Ovary (tissue), 10 donors: ENCODE measurements at places on chromosomes 5 and 9.

DNA sequence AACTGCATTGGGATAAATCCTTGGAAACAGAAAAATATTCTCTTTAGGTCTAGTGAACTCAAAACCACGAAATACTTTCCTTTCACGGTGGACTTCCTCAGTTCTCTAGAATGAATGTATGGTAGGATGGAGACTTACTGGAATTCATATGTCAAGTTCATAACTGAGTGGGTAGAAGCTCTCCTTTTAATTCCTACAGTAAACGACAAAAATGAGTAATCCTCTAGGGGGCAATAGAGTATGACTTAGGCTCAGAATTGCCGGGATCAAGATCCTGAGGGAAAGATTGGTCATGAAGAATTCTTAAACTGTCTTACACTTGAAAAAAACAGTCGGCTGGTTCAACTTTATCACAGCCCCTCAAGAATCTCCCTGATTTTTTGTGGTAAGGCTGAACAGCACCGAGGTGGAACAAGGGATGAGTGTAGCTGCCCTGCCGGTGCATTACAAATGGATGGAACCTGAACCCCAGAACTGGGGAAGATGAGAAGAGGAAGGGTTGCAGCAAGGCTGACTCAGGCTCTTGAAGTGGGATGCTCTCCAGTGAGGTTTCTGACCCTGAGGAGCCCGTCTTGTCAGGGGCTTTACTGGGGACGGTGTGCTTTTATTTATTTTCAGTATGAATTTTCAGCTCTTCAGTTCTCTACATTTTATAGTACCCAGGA, 14.0 kb upstream of the LOX start:
- no peak for DNase-seq

DNA sequence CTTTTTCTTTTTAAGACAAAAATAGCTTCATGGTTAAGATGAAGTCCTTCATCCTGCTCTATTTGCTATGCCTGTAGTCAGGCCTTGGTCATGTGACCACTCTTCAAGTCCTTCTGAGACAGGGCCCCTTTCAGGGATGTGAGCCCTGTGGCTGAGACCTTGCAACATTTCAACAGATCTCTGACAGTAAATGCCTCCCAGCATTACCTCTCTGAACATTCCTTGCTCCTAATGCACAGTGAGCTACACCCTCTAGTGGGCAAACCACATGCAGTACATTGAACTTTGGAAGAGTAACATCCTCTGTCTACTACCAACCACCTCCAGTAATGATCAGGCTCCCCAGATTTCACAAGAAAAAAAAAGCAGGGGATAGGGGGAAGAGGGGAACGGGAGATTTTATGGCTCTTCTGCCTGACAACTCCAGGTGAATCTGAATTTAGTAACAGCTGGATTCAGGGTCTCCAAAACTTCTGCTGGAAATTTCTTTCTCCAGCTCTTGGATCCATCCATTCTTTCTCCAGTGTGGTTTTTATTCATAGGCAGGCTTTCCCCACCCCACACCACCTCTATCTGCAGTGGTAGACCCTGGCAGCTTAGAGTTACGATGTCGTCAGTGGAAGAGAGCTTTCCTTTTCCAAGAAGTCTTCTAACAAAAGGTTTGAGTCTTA, 8.9 kb upstream of the FBXO38 start:
- DNase-seq, result no peak

DNA sequence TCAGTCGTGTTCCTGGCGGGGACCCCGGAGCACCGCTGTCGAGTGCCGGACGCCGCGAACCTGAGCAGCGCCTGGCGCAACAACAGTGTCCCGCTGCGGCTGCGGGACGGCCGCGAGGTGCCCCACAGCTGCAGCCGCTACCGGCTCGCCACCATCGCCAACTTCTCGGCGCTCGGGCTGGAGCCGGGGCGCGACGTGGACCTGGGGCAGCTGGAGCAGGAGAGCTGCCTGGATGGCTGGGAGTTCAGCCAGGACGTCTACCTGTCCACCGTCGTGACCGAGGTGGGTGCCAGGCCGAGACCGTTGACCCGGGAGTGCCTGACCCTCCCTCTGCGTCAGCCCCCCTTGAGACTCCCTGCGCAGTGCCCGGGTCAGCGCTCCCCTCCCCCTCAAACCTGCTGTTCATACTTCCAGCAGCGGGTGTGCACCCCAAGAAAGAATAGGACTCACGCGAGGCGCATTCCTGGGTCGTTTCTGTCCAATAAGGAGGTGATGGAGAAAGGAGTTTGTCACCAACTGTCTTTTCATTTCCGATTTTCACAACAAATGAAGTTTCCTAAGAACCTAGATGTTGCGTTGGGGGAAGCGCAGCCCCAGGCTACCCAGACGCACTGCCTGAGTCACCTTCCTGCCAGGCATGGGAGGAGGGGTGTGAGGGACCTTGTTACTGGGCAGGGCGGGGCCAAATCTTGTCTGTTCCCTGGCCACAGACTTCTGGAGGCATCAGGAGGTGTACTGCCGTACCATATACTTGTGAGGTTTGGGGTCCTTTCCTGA, 722 bp downstream of the SLC22A4 start:
- peak; percentile 64 for DNase-seq

GRCh38 chr9:87898151-87898550, 15.5 kb downstream of the SPATA31E1 start:
- no peak for DNase-seq

GRCh38 chr9:69829484-69829883, 8.9 kb downstream of the CFAP95 start:
- DNase-seq, result no peak

DNA sequence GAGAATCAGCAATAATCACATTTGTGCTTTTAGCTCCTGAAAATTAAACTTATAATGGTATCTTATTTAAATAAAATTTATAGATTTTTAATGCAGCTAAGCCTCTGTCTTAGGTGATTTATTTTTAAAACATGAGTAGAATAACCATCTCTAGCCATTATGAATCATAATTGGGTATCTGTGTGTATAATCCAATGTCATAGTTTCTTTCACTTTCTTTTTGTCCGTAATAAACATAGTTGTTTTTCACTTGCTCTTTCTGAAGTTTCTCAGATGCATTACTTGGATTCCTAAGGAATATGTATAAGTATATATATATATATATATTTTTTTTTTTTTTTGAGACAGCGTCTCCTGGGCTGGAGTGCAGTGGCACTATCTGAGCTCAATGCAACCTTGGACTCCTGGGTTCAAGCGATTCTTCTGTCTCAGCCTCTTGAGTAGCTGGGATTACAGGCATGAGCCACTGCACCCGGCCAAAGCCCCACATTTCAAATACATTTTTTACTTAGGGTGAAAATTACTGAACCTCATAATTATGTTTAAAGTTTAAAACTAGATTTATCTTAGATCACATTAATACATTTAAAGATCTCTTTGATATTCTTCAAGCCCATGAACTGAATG, 377.1 kb downstream of the PRDM9 start:
- no peak for DNase-seq

DNA sequence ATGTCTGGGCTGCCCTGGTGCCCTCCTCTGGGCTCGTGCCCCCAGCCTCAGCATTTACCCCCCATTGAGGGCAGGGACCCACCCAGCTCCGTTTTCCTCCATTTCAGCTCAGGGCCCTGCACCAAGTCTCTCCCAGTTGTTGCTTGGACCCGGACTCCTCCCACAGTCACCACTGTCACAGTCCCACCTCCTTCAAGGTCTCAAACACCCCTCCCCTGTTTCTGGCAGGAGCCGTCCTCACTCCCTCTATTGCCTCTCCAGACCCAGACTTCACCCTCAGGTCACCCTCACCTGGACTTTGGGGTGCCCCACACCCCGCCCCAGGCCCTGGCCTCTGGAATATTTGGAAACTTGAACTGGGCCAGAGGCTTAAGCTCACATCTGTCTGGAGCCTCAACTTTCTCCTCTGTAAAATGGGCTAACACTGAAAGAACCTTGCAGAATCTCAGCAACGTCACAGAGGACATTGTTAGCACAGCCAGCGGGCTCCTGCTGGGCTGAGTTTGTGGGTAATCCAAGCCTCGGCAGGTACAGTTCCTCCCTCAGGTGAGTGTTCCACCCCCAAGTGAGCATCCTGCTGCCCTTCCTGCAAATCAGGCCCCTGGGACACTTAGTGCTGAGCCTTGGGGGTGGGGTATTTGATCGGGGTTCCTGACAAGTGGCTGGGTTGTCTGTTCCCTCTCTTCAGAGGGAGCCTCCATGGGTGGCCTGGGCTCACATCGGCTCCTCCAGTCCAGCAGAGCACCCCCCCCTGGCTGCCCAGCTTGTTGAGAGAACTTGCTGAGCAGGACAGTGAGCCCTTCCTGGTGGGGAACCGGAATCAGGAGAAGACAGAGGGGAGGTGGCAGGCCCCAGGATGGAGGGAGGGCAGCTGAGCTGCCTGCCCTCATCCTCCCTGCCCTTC, 130.1 kb downstream of the C9orf50 start:
- DNase-seq, result no peak

- DNase-seq, result no peak
These were observed 121.4 kb downstream of the MAPKAP1 start for GRCh38 chr9:125585503-125586171.

DNA sequence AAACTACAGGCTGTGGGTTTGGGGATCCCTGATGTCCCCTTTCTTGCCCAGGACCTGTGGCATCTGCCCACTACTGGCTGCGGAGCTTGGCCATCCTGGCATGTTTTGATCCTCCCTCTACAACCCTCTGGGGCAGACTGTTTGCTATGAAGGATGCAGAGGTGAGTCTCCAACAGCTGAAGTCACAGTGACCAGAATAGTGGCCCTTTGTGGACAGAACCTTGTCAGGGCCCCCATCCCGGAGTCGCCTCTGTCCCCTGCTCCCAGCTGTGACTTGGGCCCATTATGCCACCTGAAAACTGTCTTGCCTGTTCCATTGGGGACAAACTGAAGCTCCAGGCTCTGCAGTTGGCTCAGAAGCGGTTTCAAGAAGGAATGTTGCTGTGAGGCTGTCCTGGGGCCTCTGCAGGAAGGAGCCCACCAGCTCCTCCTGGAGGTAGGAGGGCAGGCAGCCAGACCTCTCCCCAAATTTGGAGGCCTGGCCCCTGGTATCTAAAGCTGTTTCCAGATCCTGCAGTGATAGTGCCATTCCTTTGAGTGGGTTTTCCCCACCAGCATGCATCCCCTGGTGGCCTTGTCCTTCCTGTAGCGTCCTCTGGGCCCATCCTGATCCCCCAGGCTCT, 93.3 kb downstream of the BARX1 start:
- no peak for DNase-seq

- DNase-seq, result no peak
These were observed 116.0 kb downstream of the TRPM6 start for GRCh38 chr9:74771672-74772071.

- DNase-seq, result no peak
These were observed 99.5 kb upstream of the FBXL17 start for GRCh38 chr5:108481355-108481931.

- no peak for DNase-seq
These were observed 809 bp downstream of the TNIP1 start for GRCh38 chr5:151079838-151080612.

DNA sequence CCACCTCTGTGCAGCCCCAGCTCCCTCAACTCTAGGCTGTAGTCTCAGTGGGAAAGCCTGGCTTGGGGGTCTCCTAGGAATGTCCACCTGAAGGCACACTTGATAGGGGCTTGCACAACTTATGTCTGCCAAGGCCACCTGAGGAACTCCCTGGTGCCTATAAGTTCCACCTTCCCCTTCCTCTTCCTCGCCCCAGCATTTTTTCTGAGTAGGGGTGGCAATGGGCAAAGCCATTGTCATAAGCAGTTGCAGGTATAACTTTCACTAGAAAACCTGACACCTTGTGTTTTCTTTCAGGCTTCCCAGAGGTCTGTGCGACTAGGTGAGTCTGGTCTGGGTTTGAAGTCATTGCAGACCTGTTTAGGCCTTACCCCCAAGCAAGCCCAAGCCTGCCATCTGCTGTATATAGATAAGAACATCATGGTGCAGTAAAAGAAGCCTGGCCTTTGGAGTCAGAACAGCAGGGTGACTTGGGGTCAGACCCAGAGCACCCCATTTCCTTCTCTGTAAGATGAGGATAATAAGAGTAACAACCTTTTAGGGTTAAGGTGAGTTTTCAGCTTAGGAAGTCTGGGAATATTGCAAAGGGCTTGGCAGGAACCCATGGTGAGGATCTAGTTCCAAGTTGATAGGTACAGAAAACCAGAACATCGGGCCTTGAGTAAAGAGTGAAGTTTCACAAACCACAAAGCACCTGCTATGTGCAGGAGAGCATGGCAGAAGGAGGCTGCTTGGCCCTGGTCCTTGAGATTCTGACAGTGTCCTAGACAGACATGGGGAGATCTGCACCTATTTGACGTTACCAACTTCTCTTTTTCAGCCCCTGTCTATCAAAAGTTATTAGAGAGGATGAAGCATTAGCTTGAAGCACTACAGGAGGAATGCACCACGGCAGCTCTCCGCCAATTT, 33.8 kb downstream of the TGFBI start:
- no peak for DNase-seq

DNA sequence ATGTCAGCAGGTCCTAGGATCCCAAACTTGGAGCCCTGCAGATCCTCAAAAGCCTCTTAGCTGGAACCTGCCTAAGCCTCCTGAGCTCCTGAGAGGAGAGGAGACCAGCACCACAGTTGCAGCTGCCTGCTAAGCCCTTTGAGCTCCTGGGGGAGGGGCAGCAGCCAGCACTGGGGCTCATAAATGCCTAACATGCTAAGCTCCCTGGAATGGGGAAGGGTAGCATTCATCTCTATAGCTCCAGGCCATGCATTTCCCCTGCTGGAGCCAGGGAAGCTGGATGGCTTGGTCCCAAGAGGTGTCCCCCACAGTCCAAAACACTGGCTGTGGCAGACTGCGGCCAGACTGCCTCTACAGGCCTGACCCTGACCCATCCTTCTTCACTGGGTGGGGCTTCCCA, 182.7 kb downstream of the KCNN2 start:
- no peak for DNase-seq

DNA sequence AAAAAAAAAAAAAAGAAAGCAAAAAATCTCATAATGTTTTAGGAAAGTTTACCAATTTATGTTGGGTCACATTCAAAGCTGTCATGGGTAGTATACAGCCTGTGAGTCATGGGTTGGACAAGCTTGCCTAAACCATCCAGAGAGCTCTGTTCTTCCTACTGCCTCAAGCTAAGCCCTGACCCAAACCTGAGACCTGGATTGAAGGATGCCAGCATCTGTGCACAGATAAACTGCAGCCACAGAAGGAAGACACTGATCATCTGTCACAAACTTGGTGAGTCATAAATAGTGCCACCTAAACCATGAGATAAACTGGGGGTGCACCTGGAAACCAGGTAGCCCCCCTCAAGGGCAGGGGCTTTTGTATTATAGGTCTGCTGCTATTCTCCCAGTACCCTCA, 31.0 kb downstream of the CSF2 start:
- no peak for DNase-seq

DNA sequence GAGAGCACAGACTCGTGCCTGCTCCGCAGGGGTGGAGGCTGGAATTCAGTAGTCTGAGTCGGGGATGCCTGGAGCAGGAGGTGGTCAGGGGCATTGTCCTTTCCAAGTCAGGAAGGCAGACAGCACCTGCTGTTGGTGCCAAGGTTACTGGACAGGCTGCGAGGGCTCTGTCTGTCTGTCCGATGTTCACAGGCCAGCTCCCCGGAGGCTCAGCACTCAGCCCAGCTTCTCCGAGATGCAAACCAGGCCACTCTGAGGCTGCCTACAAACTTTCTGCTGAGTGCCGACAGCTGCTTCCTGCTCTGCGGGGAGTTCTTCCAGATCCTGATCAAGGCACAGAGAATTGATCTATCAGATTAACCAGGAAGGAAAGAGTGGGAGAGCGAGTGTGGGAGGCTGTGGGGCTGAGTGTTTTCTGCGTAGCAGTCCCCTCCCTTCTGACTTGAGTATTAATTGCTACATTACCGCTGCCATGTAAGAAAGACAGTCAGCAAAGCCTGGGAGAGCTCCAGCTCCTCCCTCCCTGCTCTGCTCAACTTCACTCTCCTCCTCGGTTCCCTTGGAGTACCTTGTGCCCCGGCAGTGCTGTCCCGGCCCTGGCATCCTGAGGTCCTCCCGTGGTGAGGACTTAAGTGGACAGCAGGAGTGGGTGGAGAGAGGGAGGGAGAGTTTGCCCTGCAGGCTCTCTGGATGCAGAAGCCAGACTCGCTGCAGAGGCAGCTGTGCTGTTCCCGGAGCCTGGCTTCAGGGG, 36.0 kb downstream of the KCNMB1 start:
- DNase-seq, result no peak
